Heart left ventricle (tissue), 16 donors: ENCODE measurements at places on chromosomes 3 and 15. TPM values are rescaled to one million over a fixed set of nuclear protein-coding genes. Genes with fewer than 3 reads are reported as not detected.

DNA sequence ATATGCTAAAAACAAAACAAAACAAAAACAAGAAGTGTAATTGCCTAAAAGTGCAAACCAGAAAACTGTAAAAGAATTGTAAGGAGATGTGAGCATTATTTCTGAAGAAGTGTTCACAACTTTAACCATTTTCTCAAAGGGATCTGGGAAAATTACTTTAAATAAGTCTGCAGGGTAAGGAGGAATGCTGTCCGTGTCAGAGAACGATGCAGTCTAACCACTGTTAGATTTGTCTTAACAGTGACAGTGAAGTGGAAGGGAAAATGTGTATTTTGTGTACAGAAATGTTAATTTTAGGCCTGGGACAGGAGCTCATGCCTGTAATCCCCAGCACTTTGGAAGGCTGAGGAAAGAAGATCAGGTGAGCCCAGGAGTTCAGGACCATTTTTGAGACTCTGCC lies 95.7 kb downstream of the DLG1 start:
- no peaks in the 10 kb centered on the region for H3K27me3 ChIP-seq
- H3K36me3 ChIP-seq, result no peaks in the 10 kb centered on the region
- no peak for DNase-seq

- no peak overlapping the region for H3K4me3 ChIP-seq
- DNase-seq, result no peak
- H3K36me3 ChIP-seq, result no peaks in the 10 kb centered on the region
- no peaks in the 10 kb centered on the region for H3K27me3 ChIP-seq
These were observed 74.7 kb upstream of the CMTM7 start for GRCh38 chr3:32316976-32317375.

GRCh38 chr3:6770397-6770690 lies 90.6 kb upstream of the GRM7 start:
- no peak overlapping the region for H3K4me3 ChIP-seq
- no peaks in the 10 kb centered on the region for H3K36me3 ChIP-seq
- no peak for DNase-seq
- no peaks in the 10 kb centered on the region for H3K4me1 ChIP-seq
- no peak overlapping the region for H3K27ac ChIP-seq
- H3K27me3 ChIP-seq, result no peaks in the 10 kb centered on the region

DNA sequence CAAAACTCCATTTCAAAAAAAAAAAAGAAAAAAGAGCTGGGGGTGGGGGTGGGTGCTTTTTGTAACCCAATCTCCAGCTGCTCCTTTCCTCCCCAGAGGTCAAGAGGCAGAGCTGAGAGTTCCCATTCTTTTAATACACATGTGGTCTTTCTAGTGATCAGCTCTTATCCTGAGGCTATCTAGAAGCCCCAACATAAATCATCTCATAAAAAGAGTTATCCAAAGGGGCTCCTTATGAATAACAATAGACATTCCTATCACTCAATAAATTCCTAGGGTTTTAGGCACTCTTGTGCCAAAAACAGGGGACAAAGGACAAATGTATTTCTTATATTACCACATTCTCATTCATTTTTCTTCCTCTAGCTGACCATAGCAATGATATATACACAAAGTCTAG lies 25.1 kb upstream of the GAP43 start:
- H3K4me1 ChIP-seq, result no peaks in the 10 kb centered on the region
- H3K36me3 ChIP-seq, result no peaks in the 10 kb centered on the region
- H3K4me3 ChIP-seq, result no peak overlapping the region
- H3K27me3 ChIP-seq, result no peaks in the 10 kb centered on the region

GRCh38 chr3:170078620-170079281 lies 41.0 kb downstream of the GPR160 start:
- peaks cover under 1% of the 10 kb centered on the region for H3K36me3 ChIP-seq
- H3K4me3 ChIP-seq, result no peak overlapping the region
- H3K27ac ChIP-seq, result no peak overlapping the region
- no peak for DNase-seq
- no peaks in the 10 kb centered on the region for H3K4me1 ChIP-seq
- no peaks in the 10 kb centered on the region for H3K27me3 ChIP-seq

- DNase-seq, result no peak
- H3K4me1 ChIP-seq, result peaks cover 4% of the 10 kb centered on the region
- no peaks in the 10 kb centered on the region for H3K27me3 ChIP-seq
- H3K27ac ChIP-seq, result peak overlapping the region; percentile 75
- H3K36me3 ChIP-seq, result peaks cover 5% of the 10 kb centered on the region
These were observed 324.8 kb upstream of the CTDSPL start for GRCh38 chr3:37536840-37537239.

GRCh38 chr3:144106970-144107369 lies 135.3 kb downstream of the DIPK2A start:
- no peak overlapping the region for H3K27ac ChIP-seq
- no peak overlapping the region for H3K4me3 ChIP-seq
- H3K4me1 ChIP-seq, result no peaks in the 10 kb centered on the region
- no peak for DNase-seq

- H3K36me3 ChIP-seq, result peaks cover 3% of the 10 kb centered on the region
- no peak overlapping the region for H3K4me3 ChIP-seq
- H3K27ac ChIP-seq, result no peak overlapping the region
- no peak for DNase-seq
- H3K4me1 ChIP-seq, result no peaks in the 10 kb centered on the region
- no peaks in the 10 kb centered on the region for H3K27me3 ChIP-seq
These were observed 84.3 kb downstream of the FLNB start for GRCh38 chr3:58092521-58092920.

- DNase-seq, result no peak
- no peaks in the 10 kb centered on the region for H3K36me3 ChIP-seq
- no peaks in the 10 kb centered on the region for H3K4me1 ChIP-seq
- H3K27me3 ChIP-seq, result peaks cover 8% of the 10 kb centered on the region
- no peak overlapping the region for H3K4me3 ChIP-seq
These were observed 2.8 kb upstream of the ILDR1 start for GRCh38 chr3:122024800-122025199.

GRCh38 chr3:55605443-55606236 lies 118.5 kb upstream of the WNT5A start:
- H3K27ac ChIP-seq, result no peak overlapping the region
- DNase-seq, result no peak
- H3K4me1 ChIP-seq, result no peaks in the 10 kb centered on the region
- H3K27me3 ChIP-seq, result no peaks in the 10 kb centered on the region

DNA sequence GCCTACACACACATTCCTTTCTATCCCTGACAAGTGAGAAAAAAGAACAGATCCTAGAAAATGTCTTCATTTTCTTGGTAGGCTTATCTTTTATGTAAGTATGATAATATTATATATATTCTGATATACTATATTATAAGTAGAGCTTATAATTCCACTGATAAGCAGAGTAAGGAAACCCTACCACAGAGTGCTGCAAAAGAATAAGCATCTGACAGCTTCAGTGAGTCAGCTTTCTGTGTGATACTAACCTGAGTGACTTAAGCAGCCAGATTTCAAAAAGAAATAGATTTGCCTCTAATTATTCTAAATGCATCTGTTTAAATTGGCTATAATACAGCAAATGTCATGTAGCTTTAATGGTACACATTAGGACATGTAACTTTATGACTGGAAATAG lies 656.0 kb downstream of the MCTP2 start:
- H3K4me3 ChIP-seq, result no peak overlapping the region
- H3K4me1 ChIP-seq, result no peaks in the 10 kb centered on the region
- H3K36me3 ChIP-seq, result no peaks in the 10 kb centered on the region

DNA sequence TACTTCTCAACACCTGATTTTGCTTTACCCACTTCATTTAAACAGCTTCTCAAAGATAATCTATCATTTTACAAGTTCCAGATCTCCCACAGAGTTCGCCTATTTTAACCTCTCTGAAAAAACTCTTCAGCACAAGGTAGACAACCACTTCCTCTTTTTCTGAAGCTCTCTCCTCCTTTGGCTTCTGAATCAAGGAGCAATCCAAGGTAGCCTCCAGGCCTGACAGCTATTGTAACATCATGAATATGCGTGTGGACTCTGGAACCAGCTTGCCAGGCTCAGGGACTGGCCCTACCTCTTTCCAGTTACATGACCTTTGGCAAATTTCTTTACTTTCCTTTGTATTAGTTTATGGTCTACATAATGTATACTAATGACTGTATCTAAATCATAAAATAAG lies 405.9 kb upstream of the ZNF385D start:
- no peaks in the 10 kb centered on the region for H3K4me1 ChIP-seq
- H3K27ac ChIP-seq, result no peak overlapping the region
- H3K36me3 ChIP-seq, result no peaks in the 10 kb centered on the region

DNA sequence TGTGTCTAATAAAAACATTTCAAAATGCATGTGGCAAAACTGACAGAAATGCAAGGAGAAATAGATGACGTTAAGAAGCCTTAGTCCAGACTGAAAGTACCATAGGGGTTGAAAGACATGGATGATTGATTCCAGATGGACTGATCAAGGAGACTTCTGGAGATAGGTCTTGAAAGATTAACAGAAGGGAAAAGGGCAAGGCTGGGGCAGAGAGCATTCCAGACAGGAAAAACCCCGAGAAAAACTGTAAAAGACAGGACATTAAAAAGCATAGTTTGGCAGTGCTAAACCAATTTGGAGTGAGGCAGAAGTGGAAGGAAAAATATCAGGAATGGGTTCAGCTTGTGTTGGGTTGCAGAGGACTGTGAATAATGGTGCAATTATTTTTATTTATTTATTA lies 375.2 kb upstream of the SGO1 start:
- H3K27me3 ChIP-seq, result no peaks in the 10 kb centered on the region
- no peaks in the 10 kb centered on the region for H3K36me3 ChIP-seq
- H3K4me3 ChIP-seq, result no peak overlapping the region
- no peaks in the 10 kb centered on the region for H3K4me1 ChIP-seq

GRIP2 gene
- 40.0 TPM for total RNA-seq

SLC24A5 gene
- not detected for total RNA-seq

CHRM5 gene
- not detected for total RNA-seq

MKRN3 gene
- total RNA-seq, result not detected

TLR9 gene
- total RNA-seq, result 0.12 TPM

PLA2G4E gene
- total RNA-seq, result not detected

CIDEC gene
- total RNA-seq, result 0.72 TPM

A4GNT gene
- total RNA-seq, result not detected

ROPN1 gene
- not detected for total RNA-seq

ALS2CL gene
- 25.9 TPM for total RNA-seq
